Uterus (tissue), 4 donors: ENCODE measurements at places on chromosomes 5 and 9.
A peak's percentile ranks its signal among the peaks of the same experiment; 100 is the strongest.

GRCh38 chr5:68648944-68649857 is 433.6 kb downstream of the PIK3R1 start:
- H3K27me3 ChIP-seq = no peaks in the 10 kb centered on the region
- H3K4me3 ChIP-seq = no peak overlapping the region
- peak overlapping the region; percentile 87 for H3K27ac ChIP-seq
- H3K36me3 ChIP-seq = no peaks in the 10 kb centered on the region
- H3K4me1 ChIP-seq = peaks cover 5% of the 10 kb centered on the region
- DNase-seq = peak; percentile 45

GRCh38 chr5:137282216-137282615 is 216.9 kb downstream of the SPOCK1 start:
- H3K4me3 ChIP-seq = no peak overlapping the region
- no peaks in the 10 kb centered on the region for H3K27me3 ChIP-seq
- no peaks in the 10 kb centered on the region for H3K36me3 ChIP-seq
- H3K27ac ChIP-seq = no peak overlapping the region
- no peak for DNase-seq
- no peaks in the 10 kb centered on the region for H3K4me1 ChIP-seq

DNA sequence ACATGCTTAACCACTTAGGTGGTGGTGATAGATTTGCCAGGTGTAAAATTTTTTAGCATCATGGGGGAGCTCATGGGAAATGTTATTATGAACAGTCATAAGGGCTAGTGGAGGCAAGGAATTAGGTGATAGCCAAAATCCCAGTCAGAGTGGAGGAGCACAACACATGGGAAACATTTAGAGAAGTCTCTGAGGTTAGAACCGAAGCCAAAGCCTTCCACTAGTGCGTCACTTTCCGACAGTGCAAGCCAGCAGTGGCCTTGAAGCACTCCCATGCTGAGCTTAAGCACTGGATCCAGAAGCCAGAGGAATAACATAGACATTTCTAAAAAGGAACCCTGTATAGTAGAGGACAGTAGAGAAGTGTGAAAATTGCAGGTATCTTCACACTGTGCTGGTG is 101.5 kb upstream of the SNX2 start:
- H3K4me3 ChIP-seq = no peak overlapping the region
- H3K27me3 ChIP-seq = no peaks in the 10 kb centered on the region
- H3K36me3 ChIP-seq = no peaks in the 10 kb centered on the region
- H3K27ac ChIP-seq = no peak overlapping the region

DNA sequence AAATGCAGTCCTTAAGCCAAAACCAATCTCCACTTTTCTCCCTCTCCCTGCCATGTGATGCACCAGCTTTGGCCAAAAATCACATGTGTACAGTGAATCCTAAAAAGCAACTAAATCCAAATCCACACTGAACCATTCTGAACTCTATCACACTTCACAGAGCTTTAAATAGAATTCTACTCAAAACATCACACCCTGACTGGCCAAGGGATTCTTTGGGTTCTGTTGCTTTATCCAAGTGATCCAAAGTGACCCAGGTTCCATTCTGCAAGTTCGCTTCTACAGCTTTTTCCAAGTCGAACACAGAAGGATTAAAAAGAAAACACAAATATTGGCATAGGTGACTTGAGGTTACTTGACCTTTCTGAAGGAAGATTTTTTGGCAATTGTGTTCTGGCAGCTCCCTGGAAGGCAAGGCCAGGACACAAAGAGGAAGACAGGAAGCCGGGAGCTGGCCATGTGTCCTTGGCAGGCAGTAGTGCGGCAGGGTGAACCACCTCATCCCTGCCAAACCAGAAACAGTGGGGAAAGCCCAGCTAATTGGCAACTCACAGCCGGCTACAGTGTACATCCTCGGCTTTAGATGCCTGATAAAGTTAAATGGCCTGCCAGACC is 115.0 kb downstream of the NFIB start:
- H3K27me3 ChIP-seq = no peaks in the 10 kb centered on the region
- peak overlapping the region; percentile 70 for H3K27ac ChIP-seq
- H3K4me1 ChIP-seq = peaks cover 5% of the 10 kb centered on the region
- peak; percentile 44 for DNase-seq
- no peak overlapping the region for H3K4me3 ChIP-seq

DNA sequence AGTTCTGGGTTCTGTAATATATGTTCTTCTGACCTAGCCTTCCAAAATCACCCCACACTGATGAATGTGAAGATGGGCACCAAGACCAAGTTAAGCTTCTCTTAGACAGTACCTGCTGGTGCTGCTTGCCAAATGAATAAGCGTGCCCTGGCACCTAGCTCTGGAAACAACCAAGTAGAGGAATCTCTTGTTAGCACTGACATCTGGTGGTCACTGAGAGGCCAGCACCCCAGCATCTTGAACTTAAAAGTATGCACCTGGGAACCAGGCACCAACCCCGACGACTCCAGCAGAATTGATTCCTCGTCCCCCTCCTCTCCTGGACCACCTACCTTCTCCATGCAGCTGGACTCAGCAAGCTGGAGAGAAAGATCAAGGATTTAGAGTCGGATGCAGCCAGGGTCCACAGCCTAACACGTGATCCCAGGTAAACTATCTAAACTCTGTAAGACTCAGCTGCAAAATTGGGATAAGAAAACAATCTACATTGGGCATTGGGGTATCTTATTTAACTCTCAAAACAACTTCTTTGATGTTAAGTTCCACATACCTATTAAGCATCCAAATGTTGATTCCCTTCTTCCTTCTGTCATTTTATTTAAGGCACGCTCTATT is 89.8 kb downstream of the SLC1A3 start:
- peak; percentile 19 for DNase-seq
- no peaks in the 10 kb centered on the region for H3K4me1 ChIP-seq
- H3K27ac ChIP-seq = no peak overlapping the region

DNA sequence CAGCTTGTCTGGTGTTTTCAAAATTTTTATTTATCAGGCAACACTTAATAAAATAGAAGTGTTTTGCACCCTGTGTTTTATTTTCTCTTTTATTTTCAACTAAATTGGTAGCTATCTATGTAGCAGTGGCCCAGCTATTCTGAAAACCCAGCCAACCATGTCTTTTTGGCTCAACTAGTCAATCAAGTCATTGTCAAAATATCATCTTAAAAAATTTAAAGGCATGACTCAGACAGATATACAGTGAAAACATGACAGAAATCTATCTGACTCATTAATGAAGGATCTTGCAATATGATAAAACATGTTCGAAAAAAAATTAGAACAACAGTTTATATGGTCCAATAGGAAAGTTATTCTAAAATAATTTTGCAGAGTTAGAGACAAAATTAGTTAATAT is 75.1 kb downstream of the HSD17B4 start:
- no peaks in the 10 kb centered on the region for H3K27me3 ChIP-seq
- H3K36me3 ChIP-seq = no peaks in the 10 kb centered on the region
- no peak overlapping the region for H3K4me3 ChIP-seq
- no peak for DNase-seq
- H3K27ac ChIP-seq = no peak overlapping the region

- no peaks in the 10 kb centered on the region for H3K36me3 ChIP-seq
- no peaks in the 10 kb centered on the region for H3K4me1 ChIP-seq
- H3K27me3 ChIP-seq = no peaks in the 10 kb centered on the region
- H3K4me3 ChIP-seq = no peak overlapping the region
These were observed 82.7 kb downstream of the DOCK8 start for GRCh38 chr9:297104-297972.

- no peaks in the 10 kb centered on the region for H3K27me3 ChIP-seq
- no peak for DNase-seq
- no peaks in the 10 kb centered on the region for H3K4me1 ChIP-seq
- no peak overlapping the region for H3K4me3 ChIP-seq
These were observed 794.0 kb downstream of the EFNA5 start for GRCh38 chr5:106876665-106877194.

GRCh38 chr9:134930398-134930797 is 12.7 kb upstream of the FCN1 start:
- H3K27me3 ChIP-seq = no peaks in the 10 kb centered on the region
- no peaks in the 10 kb centered on the region for H3K4me1 ChIP-seq
- no peak overlapping the region for H3K4me3 ChIP-seq
- H3K27ac ChIP-seq = no peak overlapping the region
- no peak for DNase-seq

DNA sequence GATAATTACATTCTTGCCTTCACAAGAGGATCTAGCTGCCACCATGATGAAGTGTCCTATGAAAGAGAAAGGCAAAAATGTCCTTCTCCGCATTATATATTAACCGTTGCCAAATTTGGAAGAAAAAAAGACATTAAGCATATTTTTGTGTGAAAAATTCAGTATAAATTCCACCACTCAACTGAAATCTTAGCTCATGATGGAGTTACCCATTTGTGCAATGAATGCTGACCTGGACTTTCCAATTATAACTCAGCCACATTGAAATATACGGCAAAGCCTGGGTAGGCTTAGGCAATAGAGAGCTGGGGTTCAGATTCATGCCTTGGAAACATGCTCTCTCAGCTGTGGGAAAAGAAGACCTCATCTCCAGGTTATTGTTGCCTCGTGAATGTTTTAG is 71.3 kb upstream of the VCAN start:
- no peak overlapping the region for H3K4me3 ChIP-seq
- no peak overlapping the region for H3K27ac ChIP-seq
- H3K4me1 ChIP-seq = no peaks in the 10 kb centered on the region
- no peaks in the 10 kb centered on the region for H3K36me3 ChIP-seq
- DNase-seq = no peak

DNA sequence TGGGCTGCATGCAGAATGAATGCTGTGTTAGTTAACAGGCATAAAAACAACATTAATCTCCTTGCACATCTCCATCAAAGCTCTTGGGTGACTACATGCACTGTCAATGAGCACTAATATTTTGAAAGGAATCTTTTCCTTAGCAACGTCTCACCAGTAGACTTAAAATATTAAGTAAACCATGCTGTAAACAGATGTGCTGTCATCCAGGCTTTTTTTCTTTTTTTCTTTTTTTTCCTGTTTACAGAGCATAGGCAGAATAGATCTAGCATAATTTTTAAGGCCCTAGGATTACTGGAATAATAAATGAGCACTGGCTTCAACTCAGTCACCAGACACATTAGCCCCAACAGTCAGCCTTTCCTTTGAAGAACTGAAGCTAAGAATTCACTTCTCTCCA is 36.3 kb downstream of the UBQLN1 start:
- H3K4me3 ChIP-seq = no peak overlapping the region
- no peaks in the 10 kb centered on the region for H3K36me3 ChIP-seq
- no peak overlapping the region for H3K27ac ChIP-seq
- no peak for DNase-seq
- no peaks in the 10 kb centered on the region for H3K4me1 ChIP-seq

DNA sequence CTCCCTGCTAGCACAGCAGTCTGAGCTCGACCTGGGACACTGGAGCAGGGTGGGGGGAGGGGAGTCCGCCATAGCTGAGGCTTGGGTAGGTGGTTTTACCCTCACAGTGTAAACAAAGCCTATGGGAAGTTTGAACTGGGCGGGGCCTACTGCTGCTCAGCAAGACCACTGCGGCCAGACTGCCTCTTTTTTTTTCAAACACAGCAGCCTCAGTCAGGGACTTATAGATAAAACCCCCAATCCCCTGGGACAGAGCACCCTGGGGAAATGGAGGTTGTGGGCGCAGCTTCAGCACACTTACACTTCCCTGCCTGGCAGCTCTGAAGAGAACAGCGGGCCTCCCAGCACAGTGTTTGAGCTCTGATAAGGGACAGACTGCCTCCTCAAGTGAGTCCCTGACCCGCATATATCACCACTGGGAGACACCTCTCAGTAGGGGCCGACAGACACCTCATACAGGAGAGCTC is 151.1 kb upstream of the APC start:
- no peak for DNase-seq
- H3K4me3 ChIP-seq = no peak overlapping the region
- no peaks in the 10 kb centered on the region for H3K27me3 ChIP-seq
- no peaks in the 10 kb centered on the region for H3K4me1 ChIP-seq

GRCh38 chr5:61734001-61734400 is 401.9 kb downstream of the ZSWIM6 start:
- no peaks in the 10 kb centered on the region for H3K4me1 ChIP-seq
- no peak for DNase-seq
- H3K4me3 ChIP-seq = no peak overlapping the region
- no peaks in the 10 kb centered on the region for H3K27me3 ChIP-seq
- H3K27ac ChIP-seq = no peak overlapping the region

DNA sequence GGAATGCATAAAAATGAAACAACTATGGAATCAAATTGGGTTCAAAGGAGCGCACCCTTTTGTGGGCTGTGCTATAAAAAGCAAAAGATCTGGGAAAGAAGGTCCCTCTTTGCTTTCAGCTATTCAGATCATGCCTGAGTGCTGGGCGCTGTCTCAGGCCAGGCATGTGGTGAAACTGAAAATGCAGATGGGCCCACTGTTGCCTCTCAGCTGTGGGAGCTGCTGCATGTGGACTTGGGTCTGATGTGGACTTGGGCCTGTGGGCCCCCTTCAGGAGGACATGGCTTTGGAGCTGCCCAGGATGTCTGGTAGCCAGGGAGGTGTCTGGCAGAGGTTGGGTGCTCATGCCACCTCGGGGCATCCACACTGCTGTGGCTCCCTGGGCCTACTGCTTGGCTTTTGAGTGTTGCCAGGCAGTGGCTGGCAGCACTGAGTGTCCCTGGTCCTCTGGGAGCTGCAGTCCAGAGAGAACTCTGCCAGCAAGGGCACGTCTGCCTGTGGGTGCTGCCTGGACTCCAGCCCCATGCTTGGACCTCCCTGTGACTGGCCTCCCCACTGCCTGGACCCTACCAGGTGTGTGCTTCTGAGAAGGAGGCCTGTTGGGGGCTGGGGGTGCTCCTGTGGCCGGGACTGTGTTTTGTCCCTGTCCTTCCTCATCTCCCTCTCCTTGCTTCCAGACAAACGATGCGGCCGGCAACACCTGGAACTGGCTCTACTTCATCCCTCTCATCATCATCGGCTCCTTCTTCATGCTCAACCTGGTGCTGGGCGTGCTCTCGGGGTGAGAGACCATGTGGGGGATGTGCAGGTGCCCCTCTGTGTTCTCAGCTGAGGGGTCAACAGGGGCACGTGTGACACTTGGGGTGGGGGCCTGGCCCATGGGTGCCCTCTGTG is 74.3 kb downstream of the CACNA1B start:
- H3K27me3 ChIP-seq = no peaks in the 10 kb centered on the region
- no peaks in the 10 kb centered on the region for H3K36me3 ChIP-seq
- no peaks in the 10 kb centered on the region for H3K4me1 ChIP-seq

GRCh38 chr9:85420750-85421149 is 321.0 kb downstream of the AGTPBP1 start:
- no peak for DNase-seq
- no peaks in the 10 kb centered on the region for H3K4me1 ChIP-seq
- H3K27ac ChIP-seq = no peak overlapping the region
- H3K4me3 ChIP-seq = no peak overlapping the region
- H3K27me3 ChIP-seq = no peaks in the 10 kb centered on the region

DNA sequence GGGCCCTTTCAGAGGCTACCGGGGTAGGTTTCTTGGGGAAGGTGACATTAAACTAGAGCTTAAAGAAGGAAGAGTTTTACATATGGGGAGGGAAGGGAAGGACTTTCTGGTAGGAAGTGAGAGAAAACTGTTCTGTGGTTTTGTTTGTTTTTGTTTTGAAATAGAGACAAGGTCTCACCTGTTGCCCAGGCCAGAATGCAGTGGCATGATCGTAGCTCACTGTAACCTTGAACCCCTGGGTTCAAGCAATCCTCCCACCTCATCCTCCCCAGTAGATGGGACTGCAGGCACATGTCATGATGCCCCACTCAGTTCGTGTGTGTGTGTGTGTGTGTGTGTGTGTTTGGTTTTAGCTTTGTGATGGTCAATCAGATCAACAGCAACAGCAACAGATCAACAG is 37.4 kb upstream of the CNOT6 start:
- no peak overlapping the region for H3K4me3 ChIP-seq
- H3K36me3 ChIP-seq = no peaks in the 10 kb centered on the region
- DNase-seq = no peak
- no peaks in the 10 kb centered on the region for H3K4me1 ChIP-seq
- H3K27ac ChIP-seq = no peak overlapping the region
- no peaks in the 10 kb centered on the region for H3K27me3 ChIP-seq
